ENCODE measurements at places on chromosomes 11 and 22.

DNA sequence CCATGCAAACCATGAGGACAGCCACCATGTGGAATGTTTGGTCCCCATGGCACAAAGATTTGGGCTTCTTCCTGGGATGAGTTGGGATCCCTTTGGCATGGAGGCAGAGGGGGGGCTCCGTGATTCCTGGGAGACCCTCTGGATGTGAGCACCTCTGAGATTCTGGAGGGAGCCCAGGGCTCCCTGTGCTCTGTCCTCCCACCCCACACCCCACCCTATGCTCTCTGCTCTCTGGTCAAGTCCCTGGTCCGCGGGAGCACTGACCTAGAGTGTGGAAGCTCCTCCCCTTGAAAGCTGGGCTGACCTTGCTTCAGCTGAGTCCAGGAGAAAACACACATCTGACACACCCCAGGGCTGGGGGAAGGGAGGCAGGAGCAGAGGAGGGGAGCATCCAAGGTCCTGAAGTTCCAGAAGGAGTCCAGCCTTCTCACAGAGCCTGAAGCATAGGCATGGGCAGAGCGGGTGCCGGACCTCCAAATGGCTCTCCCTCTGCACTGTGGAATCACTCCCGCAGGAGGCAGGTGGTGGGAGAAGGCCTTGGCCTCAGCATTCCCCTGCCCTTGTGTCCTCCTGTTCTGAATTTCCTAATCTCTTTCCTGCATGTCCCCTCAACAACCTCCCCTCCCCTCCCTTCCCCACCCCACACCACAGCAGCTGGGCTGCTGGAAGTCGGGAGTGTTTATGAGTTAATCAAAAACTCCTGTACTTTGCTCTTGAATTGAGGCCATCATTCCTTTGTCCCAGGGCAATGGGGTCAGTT lies 25.7 kb upstream of the OAF start:
- DNase-seq, result no peak

- peak; percentile 28 for DNase-seq
Measured at GRCh38 chr11:120244476-120245365, 4.8 kb downstream of the POU2F3 start.

DNA sequence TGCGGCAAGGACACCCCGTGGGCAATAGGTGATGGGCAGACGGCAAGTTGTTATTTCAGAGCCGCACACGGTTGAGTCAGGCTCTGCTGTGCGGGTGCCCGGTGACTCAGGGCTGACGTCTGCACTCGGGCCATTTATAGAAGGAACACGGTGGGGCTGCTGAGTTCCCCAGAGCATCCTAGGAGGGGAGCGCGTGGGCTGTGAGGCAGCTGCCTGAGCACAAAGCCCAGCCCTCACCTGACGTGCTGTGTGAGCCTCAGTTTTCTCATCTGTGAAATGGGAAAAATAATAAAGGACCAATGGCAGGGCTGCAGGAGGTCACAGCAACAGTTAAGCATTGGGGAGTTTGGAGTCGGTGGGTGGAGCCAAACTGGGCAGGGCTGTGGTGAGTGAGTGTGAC lies 11.3 kb upstream of the RHOD start:
- DNase-seq, result peak; percentile 92

GRCh38 chr11:124069429-124070401 lies 28.6 kb upstream of the OR10G7 start:
- DNase-seq, result peak; percentile 12

DNA sequence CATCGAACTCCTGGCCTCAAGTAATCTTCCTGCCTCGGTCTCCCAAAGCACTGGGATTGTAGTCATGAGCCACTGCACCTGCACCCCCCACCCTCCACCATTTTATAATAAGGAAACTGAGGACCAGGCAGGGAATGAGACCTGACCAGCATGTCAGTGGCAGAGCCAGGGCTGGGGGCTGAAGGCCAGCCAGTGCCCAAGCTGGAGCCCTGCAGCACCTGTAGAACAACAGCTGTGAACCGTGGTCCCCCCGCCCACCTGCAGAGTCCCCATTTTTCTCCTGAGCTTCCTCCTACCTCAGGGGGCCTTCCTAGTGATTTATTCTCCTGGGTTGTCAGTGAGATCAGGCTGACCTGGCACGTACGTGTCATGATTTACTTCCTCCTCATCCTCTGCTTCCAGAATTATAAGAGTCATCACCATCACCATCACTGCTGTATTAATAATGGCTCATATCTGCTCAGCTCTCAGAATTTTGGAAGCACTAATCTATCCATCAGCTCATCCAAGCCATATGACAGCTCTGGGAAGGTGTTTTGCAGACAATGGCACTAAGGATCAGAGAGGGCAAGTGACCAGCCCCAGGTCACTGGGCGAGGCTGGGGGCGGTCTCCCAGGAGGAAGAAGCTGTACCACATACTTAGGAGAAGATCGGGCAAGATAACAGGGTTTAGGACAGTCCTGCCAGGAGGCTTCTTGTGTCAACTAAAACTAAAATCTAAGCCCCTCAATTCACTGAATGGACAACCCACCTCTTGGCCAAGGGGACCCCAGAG lies 5.5 kb upstream of the SLCO2B1 start:
- DNase-seq, result no peak

DNA sequence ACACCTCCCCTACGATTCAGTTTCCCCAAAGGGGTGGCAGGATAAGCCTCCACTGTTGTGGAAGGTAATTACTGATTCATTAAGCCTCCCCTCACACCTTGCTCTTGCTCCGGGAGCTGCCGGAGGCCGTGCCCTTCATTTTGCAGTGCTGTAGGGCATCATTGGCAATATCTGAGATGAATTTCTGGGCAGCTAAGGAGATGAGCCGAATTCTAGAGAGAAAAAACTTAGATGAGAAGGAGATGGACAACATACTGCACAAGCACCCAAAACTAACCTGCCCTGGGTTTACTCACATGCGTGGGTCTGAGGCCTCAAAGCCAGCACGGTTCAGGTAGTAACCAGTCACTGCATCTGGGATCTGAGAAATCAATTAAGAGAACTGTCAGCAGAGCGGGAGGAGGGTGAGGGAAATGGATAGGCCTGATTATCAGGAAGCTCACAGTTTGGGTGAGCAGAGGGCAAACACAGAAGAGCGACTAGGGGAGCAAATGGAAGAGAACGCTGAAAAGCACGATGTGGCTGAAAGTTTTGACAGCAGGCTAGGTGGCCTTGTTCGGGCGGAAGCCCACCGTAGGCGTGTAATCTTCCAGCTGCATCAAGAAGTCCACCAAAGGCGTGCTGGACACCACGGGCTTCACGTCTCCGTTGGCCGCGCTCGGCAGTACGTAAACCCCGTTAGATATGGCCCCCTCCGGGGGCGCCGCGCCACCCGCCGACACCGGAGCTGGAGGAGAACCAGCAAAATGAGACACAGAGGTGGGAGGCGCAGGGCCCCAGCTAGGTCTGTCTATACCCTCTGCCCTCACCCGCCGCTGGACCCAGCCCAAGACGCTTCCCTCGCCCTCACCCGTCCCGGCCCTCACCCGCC lies 689 bp downstream of the TAF10 start:
- no peak for DNase-seq

GRCh38 chr11:15861256-15861655 lies 495.1 kb downstream of the SOX6 start:
- no peak for DNase-seq
